ENCODE measurements at places on chromosomes 1 and 21.
A peak's percentile ranks its signal among the peaks of the same experiment; 100 is the strongest.

- no peak for DNase-seq
Observed at GRCh38 chr1:244062156-244062725, 11.2 kb downstream of the ZBTB18 start.

DNA sequence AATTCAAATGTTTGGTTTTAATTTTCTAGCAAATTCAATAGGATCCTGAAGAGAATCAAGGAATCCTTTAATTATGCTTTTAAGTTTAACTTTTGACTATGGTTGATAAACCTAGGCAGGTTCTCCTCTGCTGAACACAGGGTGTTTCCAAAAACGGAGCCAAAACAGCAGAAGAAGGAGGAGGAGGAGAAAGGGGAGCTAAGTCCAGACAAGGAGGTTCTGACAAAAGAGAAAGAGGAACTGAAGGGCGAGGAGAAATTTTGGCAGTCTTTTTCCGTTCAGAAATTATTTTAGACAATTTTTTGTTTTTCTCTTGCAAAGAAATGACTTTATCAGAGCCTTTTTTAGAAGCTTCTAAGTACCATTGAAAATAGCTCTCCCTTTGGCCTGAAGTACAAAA is 33.2 kb upstream of the FNBP1L start:
- DNase-seq = no peak

DNA sequence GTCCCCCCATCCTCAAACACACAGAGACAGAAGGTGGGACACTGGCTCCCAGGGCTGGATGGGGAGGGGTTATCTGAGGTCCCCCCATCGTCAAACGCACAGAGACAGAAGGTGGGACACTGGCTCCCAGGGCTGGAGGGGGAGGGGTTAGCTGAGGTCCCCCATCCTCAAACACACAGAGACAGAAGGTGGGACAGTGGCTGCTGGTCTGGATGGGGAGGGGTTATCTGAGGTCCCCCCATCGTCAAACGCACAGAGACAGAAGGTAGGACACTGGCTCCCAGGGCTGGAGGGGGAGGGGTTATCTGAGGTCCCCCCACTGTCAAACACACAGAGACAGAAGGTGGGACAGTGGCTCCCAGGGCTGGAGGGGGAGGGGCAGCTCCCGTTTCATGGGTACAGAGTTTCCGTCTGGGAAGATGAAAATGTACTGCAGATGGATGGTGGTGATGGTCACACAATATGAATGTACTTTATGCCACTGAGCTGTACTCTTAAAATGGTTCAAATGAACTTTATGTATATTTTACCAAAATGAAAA is 69.2 kb downstream of the SCCPDH start:
- no peak for DNase-seq

DNA sequence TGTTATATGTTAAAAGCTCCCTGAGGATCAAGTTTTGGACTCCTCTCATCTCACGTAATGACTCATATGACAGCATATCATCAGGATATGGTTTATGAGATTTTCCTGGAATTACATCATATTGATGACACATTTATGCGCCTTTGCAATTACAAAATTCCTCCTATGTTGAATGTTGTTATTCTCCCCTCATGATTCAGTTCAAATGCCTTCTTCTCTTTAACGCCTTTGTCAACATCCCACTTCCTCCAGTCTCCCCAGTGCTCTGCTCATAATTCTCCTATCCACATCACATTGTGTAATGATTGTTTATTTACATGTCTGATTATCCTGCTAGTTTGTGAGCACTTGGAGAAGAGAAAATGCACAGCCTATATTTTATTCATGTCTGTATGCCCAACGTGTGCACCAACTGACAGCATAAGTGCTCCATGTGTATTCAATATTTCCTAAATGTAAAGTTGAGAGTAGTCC is 80.9 kb upstream of the BACH1 start:
- peak; percentile 72 for DNase-seq

- DNase-seq = peak; percentile 6
Observed at GRCh38 chr1:178607718-178608408, 95.0 kb downstream of the TEX35 start.

DNA sequence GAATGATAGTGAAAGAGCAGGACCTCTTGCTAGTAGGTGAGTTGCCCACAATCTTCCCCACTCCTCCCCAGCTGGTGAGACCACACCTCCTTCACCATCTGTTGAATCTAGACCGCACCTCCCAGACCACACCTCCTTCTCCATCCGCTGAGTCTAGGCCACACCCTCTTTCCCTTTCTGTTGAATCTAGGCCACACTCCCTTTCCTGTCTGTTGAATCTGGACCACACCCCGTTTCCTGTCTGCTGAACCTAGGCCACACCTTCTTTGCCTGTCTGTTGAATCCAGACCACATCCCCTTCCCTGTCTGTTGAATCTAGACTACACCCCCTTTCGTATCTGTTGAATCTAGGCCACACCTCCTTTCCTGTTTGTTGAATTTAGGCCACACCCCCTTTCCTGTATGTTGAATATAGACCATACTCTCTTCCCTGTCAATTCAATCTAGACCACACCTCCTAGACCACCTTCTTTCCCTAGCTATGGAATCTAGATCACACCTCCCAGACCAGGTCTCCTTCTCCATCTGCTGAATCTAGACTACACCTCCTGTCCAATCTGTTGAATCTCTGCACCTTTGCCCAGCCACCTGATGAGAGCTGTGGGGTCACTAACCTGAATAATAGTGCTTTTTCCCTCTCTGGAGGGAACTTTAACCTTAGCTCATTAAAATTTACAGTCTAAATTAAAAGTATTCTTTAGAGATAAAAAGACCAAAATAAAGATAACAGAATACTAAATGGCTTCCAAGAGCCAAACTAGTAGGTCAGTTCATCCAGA is 116.3 kb downstream of the DAB1 start:
- DNase-seq = no peak

DNA sequence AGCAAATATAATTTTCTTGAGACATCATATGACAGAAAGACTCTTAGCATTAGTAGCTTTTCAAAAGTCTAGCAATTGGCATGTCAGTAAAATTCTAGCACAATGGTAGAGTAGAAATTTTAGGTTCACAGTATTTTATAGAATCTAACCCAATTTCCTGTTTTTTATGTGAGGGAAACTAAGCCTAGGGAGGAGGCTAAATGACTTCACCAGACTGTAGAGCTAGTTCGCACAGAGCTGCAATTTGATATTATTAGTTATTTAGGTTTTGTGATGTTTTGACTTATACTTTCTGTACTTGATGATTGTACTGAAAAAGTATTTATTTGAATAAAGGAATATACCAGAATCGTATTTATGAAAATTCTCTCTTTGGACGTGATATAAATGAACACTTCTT is 68.5 kb downstream of the CACHD1 start:
- DNase-seq = no peak

DNA sequence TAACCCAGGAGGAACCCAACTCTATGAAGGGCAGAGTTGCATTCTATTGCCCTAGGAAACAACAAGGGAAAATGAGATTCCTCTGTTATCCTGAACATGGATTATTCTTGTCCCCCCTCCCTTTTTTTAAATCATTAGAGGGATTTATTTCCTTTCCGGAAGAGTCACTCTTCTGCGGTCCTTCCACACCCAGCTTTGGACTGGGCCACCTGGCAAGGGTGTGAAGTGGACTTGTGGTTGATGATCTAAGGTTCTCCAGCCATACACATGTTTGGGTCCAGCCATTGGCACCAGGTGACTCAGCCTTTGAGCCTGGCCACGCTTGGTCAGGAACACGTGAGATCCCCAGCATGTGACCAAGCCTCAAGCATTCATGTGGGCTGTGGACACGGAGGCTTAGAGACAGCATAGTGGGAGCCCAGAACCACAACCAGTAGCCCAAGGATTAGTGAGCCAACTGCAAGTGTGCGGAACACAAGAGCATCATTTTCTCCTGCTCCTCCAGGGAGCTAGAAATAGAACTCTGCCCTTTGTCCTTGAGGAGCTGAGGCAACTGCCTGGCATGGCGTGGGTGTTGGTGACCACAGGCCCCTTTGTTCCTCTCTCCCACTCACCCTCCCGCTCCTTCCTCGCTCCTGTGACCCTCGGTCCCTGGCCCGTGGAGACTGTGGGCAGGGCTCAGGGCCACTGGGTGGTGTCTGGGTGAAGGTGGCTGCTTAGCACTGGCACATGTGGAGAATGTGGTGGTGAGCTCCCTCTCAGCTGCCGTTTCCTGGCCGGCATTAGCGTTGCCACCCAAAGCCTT is 50.1 kb downstream of the NENF start:
- DNase-seq = peak; percentile 98

- DNase-seq = no peak
Observed at GRCh38 chr1:117094841-117095604, 26.5 kb downstream of the TRIM45 start.

- no peak for DNase-seq
Observed at GRCh38 chr1:11835441-11836225, 11.9 kb downstream of the NPPA start.
